ENCODE measurements at places on chromosomes 11 and 22.
A peak's percentile ranks its signal among the peaks of the same experiment; 100 is the strongest.

GRCh38 chr11:77474684-77475060, 778 bp upstream of the PAK1 start:
- DNase-seq: no peak

DNA sequence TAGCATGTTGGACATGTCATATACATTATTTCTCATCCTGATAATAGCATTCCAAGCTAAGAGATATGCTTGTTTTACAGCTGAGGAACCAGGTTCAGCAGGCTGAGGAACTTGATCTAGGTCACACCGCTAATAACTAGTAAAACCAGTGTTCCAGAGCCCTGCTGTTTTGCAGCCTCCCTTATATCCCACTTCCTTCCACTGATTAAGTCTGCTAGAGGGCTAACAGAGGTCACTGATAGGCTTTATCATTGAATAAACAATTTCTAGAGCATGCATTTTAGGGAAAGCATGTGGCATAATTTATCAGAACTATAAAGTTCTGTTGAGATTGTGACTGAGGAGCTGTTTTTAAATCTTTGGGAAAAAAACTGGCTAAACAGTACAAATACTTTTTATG, 54.0 kb downstream of the UVRAG start:
- DNase-seq: no peak

GRCh38 chr11:62427630-62428233, 8.9 kb downstream of the SCGB1A1 start:
- DNase-seq: peak; percentile 28

DNA sequence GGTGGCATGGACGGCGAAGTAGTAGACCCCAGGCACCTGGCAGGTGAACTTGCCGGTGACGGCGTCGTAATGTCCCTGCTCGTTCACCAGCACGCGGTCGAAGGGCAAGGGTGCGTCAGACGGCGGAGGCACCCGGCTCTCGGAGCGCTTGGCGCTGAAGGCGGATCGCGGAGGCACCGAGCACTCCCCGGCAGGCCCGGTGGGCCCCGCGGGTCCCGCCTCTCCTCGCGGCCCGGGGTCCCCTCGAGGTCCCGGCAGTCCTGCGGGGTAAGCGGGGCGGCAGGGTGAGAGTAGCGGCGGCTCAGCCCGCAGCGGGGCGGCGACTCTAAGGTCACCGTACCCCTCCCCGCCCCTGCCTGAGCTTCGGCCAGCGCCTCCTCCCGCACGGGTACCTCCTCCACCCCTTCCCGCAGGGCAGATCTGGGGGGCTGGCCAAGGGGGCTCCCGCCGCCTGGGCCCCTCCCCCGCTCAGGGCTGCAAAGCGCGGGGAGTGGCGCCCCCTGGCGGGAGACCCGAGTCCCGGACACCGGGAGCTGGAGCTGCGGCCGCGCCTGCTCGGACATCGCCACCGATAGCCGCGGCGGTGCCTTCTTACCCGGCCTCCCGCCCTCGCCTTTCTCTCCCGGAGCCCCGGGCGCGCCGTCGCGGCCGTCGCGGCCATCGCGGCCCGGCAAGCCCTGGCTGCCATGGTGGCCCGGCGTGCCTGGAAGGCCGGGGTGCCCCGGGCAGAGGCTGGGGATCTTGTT, 921 bp downstream of the C1QTNF5 start:
- peak; percentile 51 for DNase-seq

DNA sequence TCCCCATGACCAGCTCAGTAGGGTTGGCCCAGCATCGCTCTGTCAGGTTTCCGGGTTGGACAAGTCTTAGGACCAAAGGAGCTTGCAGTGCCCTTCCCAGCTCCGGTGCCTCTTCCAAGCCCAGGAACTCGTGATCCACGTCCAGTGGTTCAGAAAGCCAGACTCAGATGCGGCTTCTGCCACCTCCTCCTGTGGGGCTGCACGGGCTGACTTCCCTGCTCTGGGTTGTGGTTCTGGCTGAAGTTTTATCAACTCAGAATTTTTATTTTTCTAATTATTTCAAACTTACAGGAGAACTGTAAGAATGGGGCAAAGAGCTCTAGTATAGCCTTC, 85.0 kb downstream of the BCR start:
- no peak for DNase-seq

DNA sequence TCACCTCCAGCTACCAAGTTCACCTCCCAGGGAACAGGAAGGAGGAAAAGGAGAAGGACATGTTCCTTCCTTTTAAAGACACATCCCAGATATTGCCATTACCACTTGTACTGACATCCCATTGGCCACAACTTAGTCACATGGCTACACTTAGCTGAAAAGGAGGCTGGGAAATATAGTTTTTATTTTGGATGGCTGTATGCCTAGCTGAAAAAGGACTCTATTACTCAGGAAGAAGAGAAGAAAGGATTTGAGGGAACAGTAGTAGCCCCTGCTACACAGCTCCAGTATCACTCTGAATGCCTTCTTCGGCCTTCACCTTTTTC, 2.1 kb upstream of the APOA5 start:
- no peak for DNase-seq

DNA sequence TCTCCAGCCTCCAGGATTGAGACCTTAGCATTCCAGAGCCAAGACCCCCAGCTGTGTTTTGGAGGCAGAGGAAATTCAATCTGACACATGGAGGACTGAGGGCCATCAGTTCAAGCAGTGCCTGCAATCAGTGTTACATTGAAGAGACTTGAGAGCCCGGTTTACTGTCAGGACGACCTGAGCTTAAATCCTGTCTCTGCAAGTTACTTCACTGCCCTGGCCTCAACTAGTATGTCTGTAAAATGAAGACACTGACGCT, 35.1 kb downstream of the TRIM29 start:
- no peak for DNase-seq

Measured in activated naive CD4-positive, alpha-beta T cell treated with anti-CD3 and anti-CD28 coated beads for 36 hours (primary cell).